ENCODE measurements at places on chromosomes 6 and 20. TPM values are rescaled to one million over a fixed set of nuclear protein-coding genes. Genes with fewer than 3 reads are reported as not detected.

TRIM38 gene
- total RNA-seq: 0.25 TPM

GRCh38 chr20:56817780-56818675, 188.9 kb downstream of the TFAP2C start:
- H3K4me3 ChIP-seq: no peak overlapping the region
- H3K27ac ChIP-seq: no peak overlapping the region

DNA sequence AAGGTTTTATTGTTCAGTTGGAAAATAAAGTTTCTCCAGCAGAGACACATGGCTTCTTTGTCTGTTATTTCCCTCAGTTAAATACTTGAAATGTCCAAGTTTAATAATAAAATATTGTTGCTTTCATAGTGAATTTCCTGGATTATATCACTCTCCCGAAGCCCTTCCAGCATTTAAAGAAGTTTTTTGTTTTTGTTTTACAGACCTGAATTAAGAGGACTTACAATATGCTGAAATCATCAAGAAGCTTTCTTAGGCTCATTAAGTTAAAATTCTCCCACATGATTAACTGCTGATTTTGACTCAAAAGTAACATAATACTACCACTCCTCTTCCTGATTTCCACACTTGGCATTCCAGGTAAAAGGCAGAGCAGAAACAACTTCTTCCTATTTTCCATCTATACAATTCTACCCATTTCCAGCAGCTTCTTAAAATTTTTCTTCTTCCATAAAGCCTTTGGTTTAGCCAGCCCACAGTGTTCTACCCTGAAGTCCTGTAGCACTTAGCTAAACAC, 35.8 kb downstream of the PDSS2 start:
- DNase-seq: no peak
- H3K4me3 ChIP-seq: no peak overlapping the region
- no peaks in the 10 kb centered on the region for H3K4me1 ChIP-seq
- no peaks in the 10 kb centered on the region for H3K27me3 ChIP-seq
- H3K36me3 ChIP-seq: no peaks in the 10 kb centered on the region

DNA sequence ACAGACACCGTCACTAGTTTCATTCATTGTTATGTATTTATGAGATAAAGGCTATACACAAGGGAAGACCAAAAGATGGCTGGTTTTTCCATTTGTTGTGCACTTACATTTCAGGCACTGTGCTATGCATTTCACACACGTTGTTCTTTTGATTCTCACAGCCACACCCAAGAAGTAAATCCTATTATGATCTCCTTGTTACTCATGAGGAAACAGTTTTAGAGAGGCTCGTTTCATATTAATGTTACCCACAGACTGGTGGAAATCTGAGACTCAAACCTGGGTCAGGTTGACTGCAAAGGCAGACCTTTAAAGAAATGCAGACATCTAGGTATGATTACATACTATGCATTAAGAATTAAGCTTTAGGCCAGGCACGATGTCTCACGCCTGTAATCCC, 34.9 kb downstream of the SHLD1 start:
- no peak for DNase-seq
- H3K36me3 ChIP-seq: no peaks in the 10 kb centered on the region
- no peaks in the 10 kb centered on the region for H3K4me1 ChIP-seq
- H3K27ac ChIP-seq: no peak overlapping the region
- no peak overlapping the region for H3K4me3 ChIP-seq
- H3K27me3 ChIP-seq: no peaks in the 10 kb centered on the region

CFB gene
- not detected for total RNA-seq

SIRPB1 gene
- total RNA-seq: 0.62 TPM

DNA sequence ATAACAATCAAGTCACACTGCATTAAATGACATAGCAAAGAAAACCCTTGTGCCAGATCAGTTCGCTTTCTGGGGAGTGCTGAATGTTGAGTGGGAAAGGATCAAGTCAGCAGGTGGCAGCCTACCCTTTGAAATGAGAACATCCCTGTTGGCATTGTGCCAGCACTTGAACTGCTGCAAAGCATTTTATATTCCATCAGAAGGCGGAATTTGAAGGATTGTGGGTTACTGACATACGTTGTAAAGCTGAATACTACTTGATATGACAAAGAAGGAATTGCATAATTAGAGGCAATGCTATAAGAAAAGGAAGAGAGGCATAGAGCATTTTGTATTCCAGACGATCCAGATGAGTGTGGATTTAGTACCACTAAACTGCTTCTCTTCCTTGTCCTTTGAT, 26.5 kb downstream of the BCKDHB start:
- H3K27ac ChIP-seq: no peak overlapping the region
- H3K27me3 ChIP-seq: no peaks in the 10 kb centered on the region
- no peak overlapping the region for H3K4me3 ChIP-seq

Data from neural progenitor cell (in vitro differentiated cells).